ENCODE measurements at places on chromosomes 7 and 10.

DNA sequence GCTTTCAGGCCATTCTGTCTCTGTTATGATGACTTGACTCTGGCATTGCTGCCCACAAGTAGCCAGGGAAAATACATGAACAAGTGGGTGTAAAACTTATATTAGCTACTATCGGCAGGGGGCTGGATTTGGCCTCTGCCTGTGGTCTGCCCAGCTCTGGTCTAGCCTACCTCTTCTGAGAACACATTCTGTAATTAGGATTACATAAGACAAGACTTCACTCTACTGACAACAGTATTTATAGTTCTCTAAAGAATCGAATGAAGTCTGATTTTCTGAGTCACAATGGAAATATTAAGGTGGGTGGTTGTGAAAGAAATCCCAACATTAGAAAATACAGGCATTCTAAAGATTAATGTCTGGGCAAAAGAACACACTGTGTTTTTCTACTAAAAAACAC, 55.5 kb downstream of the DLD start:
- H3K4me1 ChIP-seq, result peaks cover 5% of the 10 kb centered on the region
- no peaks in the 10 kb centered on the region for H3K27me3 ChIP-seq
- H3K27ac ChIP-seq, result no peak overlapping the region
- no peak for DNase-seq
- H3K4me3 ChIP-seq, result no peak overlapping the region

- H3K4me1 ChIP-seq, result no peaks in the 10 kb centered on the region
- no peaks in the 10 kb centered on the region for H3K27me3 ChIP-seq
- no peak for DNase-seq
These were observed 29.5 kb downstream of the MEST start for GRCh38 chr7:130521258-130521951.

DNA sequence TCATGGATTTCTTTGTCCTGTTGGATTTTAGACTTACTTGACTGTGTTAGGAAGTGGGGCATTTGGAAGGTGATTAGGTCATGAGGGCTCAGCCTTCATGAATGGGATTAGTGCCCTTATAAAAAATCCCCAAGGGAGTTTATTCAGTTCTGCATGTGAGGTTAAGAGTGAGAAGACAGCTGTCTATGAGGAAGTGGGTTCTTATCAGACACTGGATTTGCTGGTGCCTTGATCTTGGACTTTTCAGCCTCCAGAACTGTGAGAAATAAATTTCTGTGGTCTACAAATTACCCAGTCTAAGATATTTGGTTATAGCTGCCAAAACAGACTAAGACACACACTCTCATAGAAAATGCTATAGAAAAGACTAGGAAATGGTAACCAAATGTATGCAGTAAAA, 724.7 kb upstream of the FZD8 start:
- H3K27me3 ChIP-seq, result no peaks in the 10 kb centered on the region
- no peak overlapping the region for H3K4me3 ChIP-seq
- H3K27ac ChIP-seq, result no peak overlapping the region
- H3K4me1 ChIP-seq, result no peaks in the 10 kb centered on the region
- peak; percentile 25 for DNase-seq
- H3K36me3 ChIP-seq, result no peaks in the 10 kb centered on the region

- no peak within 1 kb of the TSS for H3K4me3 ChIP-seq
- no peaks in the 10 kb centered on the region for H3K27me3 ChIP-seq
- no peak within 1 kb of the TSS for H3K27ac ChIP-seq
- no peaks in the 10 kb centered on the region for H3K4me1 ChIP-seq
- DNase-seq, result no peak
These were observed at the start of gene PKD1L1 for GRCh38 chr7:47948141-47948790. PKD1L1 (minus strand) TSS chr7:47948466; CDS start chr7:47948440, 26 bp downstream.

- H3K27me3 ChIP-seq, result no peaks in the 10 kb centered on the region
- no peaks in the 10 kb centered on the region for H3K36me3 ChIP-seq
- H3K27ac ChIP-seq, result no peak overlapping the region
- H3K4me3 ChIP-seq, result no peak overlapping the region
- H3K4me1 ChIP-seq, result no peaks in the 10 kb centered on the region
These were observed 12.4 kb downstream of the SMKR1 start for GRCh38 chr7:129514683-129515082.

DNA sequence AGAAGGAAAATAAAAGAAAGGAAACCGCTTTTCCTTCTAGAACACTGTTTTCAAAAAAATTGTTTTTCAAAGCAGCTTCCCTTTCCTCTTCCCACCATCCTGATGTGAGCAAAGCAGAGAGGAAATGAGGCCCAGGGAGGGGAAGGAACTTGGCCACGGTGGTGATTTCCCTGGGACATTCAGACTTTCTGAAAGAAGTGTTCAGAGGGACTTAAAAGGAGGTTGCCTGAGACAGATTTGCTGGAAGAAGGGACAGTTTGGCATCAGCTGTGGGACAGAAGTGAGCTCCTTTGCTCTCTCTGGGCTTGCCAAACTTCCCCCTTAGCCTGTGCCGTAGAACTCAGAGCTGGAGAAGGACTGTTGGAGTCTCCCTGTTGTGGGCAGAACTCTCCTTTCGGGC, 30.3 kb downstream of the ADCYAP1R1 start:
- no peak for DNase-seq
- no peak overlapping the region for H3K27ac ChIP-seq
- no peaks in the 10 kb centered on the region for H3K4me1 ChIP-seq
- H3K36me3 ChIP-seq, result no peaks in the 10 kb centered on the region
- H3K4me3 ChIP-seq, result no peak overlapping the region

DNA sequence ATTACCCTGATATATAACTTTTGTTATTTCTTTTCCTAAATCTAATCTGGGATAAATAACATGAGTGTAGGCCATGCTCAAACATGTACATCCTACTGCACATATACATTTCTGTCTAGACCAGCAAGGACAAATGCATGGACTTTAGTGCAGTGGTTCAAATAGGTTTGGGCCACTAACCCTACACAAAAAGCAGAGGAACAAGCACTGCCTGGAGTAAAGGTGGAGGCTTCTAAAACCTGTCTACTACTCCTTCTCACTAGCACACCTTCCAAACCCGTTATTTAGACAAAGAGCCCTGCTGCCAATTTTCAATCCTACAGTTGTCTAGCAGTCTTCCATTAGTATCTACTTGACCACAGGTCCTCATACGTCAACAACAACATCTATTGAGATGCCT, 34.8 kb downstream of the SGCE start:
- no peaks in the 10 kb centered on the region for H3K27me3 ChIP-seq
- DNase-seq, result no peak
- peak overlapping the region; percentile 88 for H3K27ac ChIP-seq
- no peaks in the 10 kb centered on the region for H3K36me3 ChIP-seq
- no peak overlapping the region for H3K4me3 ChIP-seq

DNA sequence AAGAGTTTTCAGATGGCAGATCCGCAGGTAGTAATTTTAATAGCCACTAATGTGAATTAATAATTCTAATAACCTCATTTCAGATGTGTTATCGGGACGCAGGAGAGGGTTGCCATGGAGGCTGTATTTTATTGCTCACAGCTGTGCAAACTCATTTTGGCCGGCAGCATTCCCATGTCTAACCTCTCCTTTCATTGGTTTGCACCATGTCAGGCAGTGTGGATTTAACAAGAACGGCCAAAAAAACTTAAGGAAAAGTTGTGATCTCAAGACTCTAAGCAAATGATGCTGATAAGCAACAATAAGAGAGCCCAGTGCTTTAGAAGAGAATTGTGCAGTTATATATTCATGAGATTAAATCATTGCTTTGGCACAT, 88.7 kb upstream of the NRP1 start:
- H3K27me3 ChIP-seq, result no peaks in the 10 kb centered on the region
- no peak overlapping the region for H3K27ac ChIP-seq

- H3K27me3 ChIP-seq, result no peaks in the 10 kb centered on the region
- no peaks in the 10 kb centered on the region for H3K4me1 ChIP-seq
- DNase-seq, result no peak
- no peak overlapping the region for H3K4me3 ChIP-seq
These were observed 413.9 kb upstream of the AUTS2 start for GRCh38 chr7:69184339-69184738.

DNA sequence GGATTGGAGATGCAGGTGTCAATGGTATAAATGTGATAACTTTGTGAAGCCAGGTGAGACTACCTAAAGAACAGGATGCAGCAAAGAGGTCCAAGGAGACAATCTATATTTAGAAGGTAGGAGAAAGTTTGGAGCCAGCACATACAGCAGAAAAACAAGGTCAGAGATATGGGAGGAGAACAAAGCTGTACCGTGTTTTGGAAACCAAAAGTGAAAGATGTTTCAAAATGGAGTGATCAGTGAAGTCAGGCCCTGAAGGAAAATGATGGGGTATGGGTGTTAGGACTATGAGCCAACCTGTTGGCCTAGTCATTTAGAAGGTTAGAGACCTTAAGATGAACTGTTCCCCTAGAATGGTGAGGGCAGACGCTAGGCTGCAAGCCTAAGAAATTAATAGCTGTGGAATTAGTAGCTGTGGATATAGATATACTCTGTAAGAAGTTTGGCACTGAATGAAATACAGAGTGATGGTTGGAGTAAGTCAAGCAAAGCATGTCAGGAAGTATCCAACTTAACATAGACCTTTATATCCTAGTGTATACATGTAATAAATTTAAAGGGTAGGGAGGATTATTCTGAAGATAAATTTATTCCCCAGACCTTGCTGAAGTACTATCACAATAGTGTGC, 149.8 kb upstream of the WNT16 start:
- H3K4me1 ChIP-seq, result no peaks in the 10 kb centered on the region
- DNase-seq, result no peak
- no peaks in the 10 kb centered on the region for H3K27me3 ChIP-seq
- H3K27ac ChIP-seq, result no peak overlapping the region

DNA sequence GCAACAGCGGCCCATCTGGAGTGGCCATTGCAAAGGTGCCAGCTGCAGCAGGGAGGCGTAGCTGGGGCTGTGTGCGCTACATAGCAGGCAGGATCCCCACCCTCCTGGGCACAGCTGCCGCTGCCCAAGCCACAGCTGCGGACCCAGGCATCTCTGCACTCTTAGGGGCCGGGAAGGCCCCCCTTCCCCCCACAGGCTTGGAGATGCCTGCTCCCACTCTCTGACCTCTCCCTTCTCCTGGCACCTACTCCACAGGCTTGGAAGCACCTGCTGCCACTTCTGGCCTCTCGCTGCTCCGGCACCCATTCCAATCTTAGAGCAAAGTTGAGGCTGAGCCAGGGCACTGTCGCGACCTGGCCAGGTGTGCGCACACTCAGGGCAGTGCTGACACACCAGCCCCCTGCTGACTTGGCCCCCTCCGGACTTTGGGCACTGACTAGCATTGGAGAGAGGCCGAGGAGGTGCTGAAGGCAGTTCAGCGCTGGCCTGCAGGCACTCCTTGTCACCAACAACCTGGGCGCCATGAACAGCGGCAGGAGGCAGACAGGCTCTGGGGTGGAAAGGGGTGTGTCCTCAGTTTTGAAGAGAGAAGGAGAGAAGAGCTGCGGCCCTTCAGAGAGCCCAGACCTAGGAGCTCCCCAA, 18.4 kb downstream of the RBM48 start:
- no peak for DNase-seq
- H3K27ac ChIP-seq, result no peak overlapping the region
- H3K4me1 ChIP-seq, result no peaks in the 10 kb centered on the region
- no peaks in the 10 kb centered on the region for H3K27me3 ChIP-seq
- no peak overlapping the region for H3K4me3 ChIP-seq
